ENCODE measurements at places on chromosomes 6 and 20.
A peak's percentile ranks its signal among the peaks of the same experiment; 100 is the strongest.

DNA sequence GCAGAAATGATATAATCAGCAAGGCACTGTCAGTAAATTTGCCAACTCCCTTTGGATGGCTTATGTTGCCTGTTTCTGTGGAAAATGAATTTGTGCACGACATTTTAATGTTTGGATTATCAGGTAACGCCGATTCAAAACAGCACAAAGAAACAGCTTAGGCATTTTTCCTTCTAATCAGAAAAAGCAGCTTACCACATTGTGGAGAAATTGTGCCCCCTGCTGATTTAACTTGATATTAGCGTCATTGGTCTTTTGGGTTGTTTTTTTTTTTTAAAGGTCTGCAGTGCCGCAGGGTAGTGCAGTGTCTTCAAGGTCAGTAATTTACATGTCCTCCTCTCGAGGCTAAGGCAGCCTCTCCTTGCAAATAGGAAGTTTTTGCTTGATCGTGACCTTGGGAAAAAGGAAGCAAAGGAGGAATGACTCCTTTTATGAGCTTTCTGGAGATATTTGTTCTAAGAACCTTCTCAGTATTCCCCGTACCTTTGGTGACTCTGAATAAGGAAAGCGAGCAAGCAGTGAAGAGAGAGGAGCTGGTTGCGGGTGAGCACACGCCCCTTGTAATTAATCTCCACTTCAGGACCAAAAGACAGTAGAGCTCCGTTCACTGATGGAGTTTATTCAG is 79.1 kb downstream of the ELOVL4 start:
- DNase-seq: peak; percentile 77

- DNase-seq: peak; percentile 16
Measured at GRCh38 chr6:95133578-95133977, 443.8 kb upstream of the MANEA start.

DNA sequence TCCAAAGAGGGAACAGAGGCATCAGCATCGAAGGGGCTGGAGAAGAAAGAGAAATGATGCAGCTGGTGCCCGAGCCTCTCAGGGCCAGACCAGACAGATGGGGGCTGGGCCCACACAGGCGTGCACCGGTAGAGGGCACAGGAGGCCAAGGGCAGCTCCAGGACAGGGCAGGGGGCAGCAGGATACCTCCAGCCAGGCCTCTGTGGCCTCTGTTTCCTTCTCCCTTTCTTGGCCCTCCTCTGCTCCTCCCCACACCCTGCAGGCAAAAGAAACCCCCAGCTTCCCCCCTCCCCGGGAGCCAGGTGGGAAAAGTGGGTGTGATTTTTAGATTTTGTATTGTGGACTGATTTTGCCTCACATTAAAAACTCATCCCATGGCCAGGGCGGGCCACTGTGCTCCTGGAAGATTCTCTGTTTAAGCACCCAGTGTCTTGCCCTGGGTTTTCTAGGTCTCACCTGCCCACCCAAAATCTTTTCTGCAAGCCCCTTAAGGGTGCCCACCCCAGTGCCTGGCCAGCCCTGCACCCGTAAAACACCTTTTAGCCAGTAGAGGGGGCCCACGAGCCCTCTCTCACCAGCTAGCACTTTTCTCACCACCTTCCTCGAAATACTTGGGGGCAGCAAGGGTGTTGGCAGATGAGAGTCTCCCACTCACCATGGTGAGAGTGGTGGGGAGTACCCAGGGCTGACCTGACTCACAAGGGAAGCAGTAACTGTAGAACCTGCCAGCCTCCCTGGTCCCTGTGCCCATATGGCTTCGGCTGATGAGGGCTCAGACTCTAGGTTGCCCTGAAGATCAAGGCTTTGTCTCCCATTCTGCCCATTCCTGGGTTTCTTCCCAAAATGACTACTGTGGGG is 35.7 kb upstream of the ID1 start:
- peak; percentile 47 for DNase-seq

DNA sequence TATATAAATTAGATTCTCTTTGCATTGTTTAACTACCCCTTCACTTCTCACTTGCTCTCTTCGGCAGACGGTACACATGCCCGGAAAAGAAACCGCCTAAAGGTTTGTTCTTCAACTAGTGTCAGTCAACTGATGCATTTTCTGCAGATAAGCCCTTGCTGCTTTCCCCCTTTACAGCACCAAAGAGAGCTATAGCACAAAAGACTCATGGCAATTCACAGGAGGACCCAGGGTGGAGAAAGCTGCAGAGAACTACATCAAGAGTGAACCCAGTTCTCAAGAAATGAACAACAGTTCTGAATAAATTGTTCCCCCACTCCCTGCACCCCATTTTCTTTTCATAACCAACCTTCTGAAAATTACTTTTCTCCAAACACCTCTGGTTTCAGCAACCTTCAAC is 8.9 kb downstream of the CD164 start:
- no peak for DNase-seq

DNA sequence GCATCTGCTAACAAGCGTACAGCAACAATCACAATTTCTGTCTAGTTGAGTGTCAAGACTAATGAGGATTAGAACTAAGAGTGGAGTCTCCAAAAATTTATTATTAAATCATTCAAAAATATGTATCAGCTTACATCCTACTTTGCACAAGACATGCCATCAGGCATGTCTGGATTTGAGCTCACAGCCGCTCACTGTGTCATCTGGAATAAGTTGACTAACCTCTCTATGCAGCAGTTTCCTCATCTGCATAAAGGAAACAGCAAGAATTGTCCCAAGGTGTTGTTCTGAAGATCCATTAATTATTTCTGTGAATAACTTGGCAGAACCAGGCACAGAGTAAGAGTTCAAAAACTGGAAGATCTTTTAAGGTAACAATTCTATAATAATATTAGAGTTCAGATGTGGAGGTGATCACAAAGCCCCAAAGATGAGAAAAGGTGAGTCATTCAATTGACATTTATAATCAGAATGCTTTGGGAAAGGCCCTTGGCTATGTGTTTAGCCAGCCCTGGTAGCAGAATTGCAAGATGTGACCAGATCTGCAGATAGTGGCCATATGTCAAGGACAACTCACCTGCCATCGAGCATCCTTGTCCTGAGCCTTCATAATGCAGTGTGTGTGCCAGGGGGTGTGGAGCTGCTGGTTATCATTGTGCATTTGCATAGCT is 264.0 kb downstream of the FOXA2 start:
- DNase-seq: no peak

DNA sequence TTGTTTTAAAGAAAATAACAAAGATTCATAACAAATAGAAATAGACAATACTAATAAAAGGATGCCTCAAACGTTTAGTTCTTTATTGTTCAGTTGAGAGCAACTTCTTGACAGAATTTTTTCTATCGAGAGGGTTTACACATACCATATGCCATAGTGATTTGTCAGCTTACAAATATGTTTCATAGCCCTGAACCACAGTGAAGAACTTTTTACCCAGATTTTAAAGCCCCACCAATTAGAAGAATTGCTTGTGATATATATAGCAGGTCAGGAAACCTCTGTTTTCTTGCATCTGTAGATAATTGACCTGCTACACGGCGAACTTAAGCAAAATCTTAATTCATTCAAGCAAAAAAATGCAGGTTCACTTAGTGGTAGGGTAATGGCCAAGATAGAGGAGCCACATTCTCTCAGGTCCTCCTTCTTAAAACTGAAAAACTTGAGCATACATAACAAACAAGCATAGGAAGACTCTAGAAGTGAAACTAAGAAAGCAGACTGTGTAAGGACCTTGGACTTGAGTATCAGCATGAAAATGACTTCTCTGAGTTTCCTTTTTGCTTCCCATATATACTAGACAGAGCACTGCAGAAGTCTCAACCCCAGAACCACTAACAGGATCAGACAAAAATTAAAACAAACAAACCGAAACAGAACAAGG is 39.5 kb downstream of the CRISP1 start:
- no peak for DNase-seq

DNA sequence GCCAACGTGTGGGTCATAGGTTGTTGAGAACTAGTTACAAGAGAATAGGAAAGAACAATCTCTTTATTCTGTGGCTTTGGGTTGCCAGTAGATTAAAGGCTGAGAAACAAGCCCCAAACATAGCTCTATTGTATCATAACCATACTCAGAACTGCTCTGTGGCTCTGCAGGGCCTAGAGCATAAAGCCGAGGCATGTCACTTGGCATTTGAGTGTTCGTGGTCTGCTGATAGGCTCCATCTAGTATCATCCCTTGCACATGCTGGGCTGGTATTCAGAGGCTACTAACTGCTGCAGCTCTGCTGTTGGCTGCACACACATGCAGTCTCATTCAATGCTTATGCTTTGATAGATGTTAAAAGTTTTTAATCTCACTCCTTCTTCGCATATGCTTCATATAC is 157.9 kb downstream of the OGFRL1 start:
- DNase-seq: no peak

GRCh38 chr6:22322103-22323030 is 25.5 kb upstream of the PRL start:
- no peak for DNase-seq

- no peak for DNase-seq
Measured at GRCh38 chr6:165579151-165579550, 83.9 kb downstream of the PDE10A start.

- DNase-seq: peak; percentile 33
Measured at GRCh38 chr6:132814716-132815570, 574 bp downstream of the RPS12 start.

DNA sequence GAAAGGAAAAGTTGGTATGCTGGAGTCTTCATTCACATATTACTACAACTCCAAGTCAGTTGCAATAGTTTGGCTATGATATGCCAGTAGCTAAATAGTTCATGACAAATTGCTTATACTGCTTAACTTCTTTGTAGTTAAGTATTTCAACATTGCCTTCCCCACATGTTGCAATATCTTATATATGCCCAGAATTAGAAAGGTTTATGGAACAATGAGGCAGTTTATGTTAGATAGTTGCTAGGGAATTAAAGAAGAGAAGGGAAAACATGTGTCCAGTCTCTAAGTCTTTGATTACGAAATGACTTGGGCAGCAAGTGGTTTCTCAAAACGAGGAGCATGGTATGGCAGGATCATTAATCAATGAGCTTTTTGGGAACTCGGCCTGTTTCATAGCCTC is 145.8 kb downstream of the PLCB4 start:
- DNase-seq: no peak

- DNase-seq: no peak
Measured at GRCh38 chr6:139882234-139882633, 507.8 kb upstream of the CITED2 start.

DNA sequence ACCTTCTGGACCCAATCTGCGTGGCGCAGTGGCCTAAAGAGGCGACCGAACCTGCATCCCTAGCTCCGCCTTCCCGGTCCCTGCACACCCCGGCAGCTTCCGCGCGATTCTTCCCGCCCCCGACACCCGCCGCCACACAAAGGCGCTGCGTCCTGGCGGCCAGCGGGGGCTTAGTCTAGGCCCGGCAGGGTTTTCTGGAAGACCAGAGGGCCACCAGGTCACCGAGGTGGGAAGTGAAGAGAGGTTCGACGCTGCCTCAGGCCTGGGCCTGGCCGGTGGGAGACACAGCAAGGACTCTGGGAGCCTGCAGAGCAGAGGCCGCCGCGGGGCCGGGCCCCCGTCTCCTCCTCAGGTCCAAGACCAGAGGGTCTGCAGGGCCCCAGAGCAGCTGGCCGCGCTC is 154.9 kb downstream of the OR2B2 start:
- DNase-seq: no peak

All from HAP-1 (cell line).